ENCODE measurements at places on chromosomes 4 and X.

- no peak for DNase-seq
Observed at GRCh38 chrX:132837967-132838366, 120.5 kb downstream of the HS6ST2 start.

DNA sequence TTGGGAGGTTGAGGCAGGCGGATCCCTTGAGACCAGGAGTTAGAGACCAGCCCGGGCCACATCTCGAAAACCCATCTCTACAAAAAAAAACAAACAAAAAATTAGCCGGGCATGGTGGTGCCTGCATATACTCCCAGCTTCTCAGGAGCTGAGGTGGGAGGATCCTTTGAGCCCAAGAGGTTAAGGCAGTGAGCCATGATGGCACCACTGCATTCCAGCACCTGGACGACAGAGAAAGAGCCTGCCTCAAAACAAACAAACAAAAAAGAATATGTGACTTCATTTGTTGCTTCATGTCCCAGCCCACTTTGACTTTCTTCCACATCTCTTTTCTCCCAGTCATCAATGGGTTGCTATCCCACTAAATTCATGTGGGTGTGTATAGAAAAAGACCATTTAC lies 79.7 kb downstream of the BCOR start:
- no peak for DNase-seq

- no peak for DNase-seq
Observed at GRCh38 chr4:94765648-94766047, 7.9 kb downstream of the BMPR1B start.

- DNase-seq: no peak
Observed at GRCh38 chr4:91502365-91502764, 801.4 kb upstream of the GRID2 start.

GRCh38 chr4:184019076-184019475 lies 114.0 kb downstream of the STOX2 start:
- peak; percentile 3 for DNase-seq

GRCh38 chrX:36414056-36414455 lies 494.5 kb downstream of the CFAP47 start:
- DNase-seq: no peak

DNA sequence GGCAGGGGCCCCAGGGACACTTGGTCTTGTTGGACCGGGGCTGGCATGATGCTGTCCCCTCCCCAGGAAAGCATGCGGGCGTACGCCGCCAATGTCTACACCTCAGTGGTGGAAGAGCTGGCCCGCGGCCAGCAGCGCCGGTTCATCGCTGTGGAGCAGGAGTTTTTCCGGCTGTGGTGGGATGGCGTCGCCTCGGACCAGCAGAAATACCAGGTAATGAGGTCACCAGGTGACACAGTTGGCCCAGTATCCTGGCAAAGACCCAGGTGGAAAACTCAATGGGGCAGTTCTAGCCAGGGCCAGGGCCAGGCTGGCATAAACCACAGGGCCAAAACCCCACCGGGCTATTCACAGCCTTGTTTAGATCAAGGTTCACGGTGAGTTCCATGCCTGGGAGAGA lies 1.5 kb downstream of the MAN2B2 start:
- DNase-seq: no peak
